Activated CD8-positive, alpha-beta T cell treated with anti-CD3 and anti-CD28 coated beads, Interleukin-2, amount 10 ng/mL, durations not matched to agents 7 days and 5 days (primary cell): ENCODE measurements at places on chromosomes 16 and 17. TPM values are rescaled to one million over a fixed set of nuclear protein-coding genes. Genes with fewer than 3 reads are reported as not detected.

GRCh38 chr16:49181791-49182518 is 99.7 kb downstream of the CBLN1 start:
- DNase-seq = no peak

Gene NPIPB12
- 80.9 TPM for total RNA-seq

GRCh38 chr16:86949116-86949515 is 368.1 kb downstream of the C16orf95 start:
- DNase-seq = no peak

Gene CACNG5
- not detected for total RNA-seq

GRCh38 chr17:34865716-34866115 is 95.5 kb downstream of the CCT6B start:
- no peak for DNase-seq

DNA sequence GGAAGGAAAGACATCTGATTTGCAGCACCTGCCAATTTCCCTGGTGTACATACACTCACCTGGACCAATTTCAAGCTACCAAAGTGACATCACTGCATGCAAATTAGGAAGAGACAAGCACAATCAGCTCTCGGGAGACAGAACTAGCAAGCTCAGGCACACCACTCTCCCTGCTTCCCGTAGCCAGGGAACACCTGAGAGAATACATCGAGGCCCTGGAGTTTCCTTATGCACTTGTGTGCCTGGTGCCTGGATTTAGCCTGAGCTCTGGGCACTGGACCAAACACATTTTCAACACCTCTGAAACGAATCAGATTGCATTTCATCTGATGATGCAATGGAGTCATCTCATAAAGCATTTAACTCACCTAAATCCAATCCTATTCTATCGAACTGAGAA is 110.5 kb downstream of the HS3ST2 start:
- no peak for DNase-seq

Gene TMC8
- total RNA-seq = 258 TPM
